ENCODE measurements at places on chromosomes 3 and 15.

DNA sequence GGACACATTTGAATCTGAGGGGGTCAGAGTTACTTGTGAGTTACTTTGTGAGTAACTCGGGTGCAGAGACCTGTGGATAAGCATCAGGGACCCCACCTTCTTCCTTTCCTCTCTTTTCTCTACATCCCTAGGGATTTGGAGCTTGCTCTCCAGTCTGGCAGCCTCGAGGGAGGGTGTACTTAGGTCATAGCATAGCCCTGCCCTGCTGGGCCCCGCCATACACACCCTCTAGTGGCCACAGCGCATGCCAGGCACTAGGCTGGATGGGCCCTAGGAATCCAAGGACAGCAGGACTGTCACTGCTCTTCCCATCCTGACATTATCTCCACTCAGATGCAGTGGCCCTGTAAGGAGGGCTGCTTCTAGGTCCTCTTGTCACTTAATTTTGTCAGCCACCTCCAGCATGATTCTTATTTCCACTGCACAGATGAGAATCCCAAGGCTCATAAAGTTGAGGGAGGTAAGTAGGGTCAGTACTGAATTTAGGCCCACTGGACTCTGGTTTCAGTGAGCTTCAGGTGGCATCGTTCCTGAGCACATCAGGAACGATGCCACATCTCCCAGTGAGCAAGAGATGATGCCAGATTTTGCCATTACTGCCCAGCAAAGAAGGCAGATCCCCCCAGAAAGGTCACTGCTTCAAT is 3.6 kb upstream of the SMAD6 start:
- DNase-seq = peak; percentile 60

DNA sequence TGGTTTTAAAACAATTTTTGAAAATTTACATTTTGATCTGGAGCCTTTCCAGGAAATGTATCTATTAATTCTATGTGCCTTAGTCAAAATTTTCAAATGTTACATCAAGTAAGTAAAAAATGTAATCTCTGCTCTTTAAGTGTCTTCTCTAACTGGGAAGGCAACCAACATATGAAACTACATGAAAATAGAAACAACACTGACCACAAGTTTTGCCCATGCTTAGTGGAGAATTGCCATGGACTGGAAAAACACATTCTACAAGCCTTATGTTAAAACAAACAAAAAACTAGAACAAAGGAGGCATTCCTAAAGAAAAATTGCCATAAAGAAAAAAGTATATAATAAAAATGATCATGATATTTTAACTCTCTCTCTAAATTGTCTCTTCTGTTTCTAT is 75.9 kb upstream of the SPRED1 start:
- no peak for DNase-seq

DNA sequence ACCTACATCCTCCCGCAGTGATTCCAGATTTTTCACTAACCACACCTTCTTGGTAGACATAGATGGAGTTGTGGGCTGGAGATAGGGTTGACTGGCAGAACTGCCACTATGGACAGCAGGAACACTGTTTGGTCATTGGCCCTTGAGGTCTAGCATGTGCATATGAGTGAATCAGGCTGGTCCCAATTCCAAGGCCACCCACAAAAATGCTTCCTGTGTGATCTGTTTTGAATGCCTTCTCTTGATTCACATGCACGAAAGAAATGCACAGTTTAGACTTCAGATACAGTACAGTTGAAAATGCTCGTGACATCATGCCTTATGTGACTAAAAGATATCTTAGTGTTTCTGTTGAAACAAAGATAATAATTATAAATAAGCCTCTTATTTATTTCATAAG is 285.8 kb upstream of the SEMA6D start:
- peak; percentile 58 for DNase-seq

- DNase-seq = peak; percentile 44
Measured at GRCh38 chr15:81308260-81308659, 15.7 kb downstream of the STARD5 start.

DNA sequence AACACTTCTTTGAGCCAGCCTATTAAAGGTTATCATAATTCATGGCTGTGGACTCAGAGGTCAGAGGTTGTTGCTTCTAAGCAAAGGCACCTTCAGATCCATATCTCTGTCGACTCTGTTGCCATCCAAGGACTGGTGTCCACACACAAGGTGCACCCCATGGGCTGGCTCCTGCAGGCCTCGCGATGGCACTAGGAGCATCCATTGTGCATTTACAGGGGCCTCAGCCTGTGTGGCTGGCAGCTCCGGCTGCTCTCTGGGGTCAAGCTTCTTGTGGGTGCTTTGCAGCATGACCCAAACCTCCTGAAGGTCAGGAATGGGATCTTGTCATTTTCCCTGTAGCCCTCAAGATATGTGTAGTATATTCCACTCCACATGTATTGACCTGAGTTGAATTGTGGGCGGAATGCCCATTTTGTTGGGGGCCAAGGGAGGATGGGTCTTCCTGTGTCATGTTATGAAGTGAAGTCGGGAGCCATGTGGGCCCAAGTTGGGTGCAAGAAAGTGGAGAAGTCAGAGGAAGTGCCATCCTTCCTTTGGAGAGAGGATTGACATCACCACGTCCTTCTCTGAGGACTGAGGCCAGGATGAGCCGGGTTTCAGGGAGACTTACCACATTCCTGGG is 43.9 kb downstream of the CHDH start:
- DNase-seq = no peak

- no peak for DNase-seq
Measured at GRCh38 chr3:196489747-196490146, 13.8 kb downstream of the RNF168 start.

DNA sequence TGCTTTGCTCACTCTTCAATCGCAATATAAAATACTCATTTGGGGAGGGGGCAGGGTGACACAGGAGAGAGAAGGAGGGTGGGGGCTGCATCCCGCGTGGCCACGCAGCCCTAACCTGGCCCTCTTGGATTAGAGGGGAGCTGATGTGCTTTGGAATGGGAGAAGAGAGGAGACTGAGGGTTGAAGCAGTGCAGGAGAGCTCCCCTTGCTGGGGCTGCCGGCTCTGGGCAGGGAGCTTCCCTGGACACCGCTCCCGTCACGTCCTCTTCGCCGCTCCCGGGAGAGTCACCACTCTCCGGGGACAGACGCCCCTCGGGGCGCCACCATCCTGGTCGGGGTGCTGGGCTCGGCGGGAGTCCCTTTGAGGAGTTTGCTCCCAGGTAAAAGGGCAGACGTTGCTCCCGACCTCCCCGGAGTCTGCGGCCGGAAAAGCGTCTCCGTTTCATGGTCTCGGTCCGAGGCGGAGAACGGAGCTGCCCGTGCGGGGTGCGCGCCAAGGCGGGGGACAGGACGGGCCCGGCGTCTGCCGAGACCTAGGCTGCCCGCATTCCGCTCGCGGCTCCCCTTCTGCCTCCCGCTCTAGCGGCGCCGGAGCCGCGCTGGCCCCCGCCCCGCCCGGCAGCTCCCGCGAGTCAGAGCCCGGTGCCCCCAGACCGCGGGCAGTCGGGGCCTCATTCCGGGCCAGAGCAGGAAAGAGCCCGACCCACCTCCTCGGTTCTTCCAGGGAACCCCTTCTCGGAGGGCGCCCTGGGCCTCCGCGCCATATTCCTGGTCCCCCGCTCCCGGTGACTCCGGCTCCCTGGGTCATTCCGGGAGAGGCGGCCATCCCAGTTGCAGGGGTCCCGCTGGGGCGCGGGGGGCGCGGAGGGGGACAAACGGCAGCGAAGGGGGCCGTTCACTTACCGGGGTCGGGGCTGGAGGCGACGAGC is 603 bp downstream of the SLC7A14 start:
- no peak for DNase-seq

- DNase-seq = no peak
Measured at GRCh38 chr3:147385059-147386012, 21.0 kb downstream of the ZIC4 start.

- peak; percentile 85 for DNase-seq
Measured at GRCh38 chr3:194472290-194472920, 14.4 kb downstream of the ATP13A3 start.

GRCh38 chr3:115156046-115156654 is 9.1 kb upstream of the ZBTB20 start:
- DNase-seq = no peak

GRCh38 chr15:47434596-47434995 is 282.7 kb upstream of the SEMA6D start:
- DNase-seq = peak; percentile 24

DNA sequence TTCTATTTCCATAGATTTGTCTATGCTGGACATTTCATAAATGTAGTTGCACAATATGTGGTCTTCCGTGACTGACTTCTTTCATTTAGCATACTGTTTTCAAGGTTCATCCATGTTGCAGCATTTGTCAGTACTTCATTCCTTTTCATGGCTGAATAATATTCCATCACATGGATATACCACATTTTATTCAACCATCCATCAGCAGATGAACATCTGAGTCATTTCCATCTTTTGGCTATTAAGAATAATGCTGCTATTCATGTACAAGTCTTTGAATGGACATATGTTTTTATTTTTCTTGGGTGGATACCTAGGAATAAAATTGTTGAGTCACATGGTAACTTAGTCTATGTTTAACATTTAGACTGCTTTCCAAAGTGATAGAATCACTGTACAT is 99.3 kb upstream of the RAD18 start:
- peak; percentile 12 for DNase-seq

- no peak for DNase-seq
Measured at GRCh38 chr3:106329521-106329920, 460.7 kb upstream of the CBLB start.

GRCh38 chr3:115165266-115165665 is 18.2 kb upstream of the ZBTB20 start:
- DNase-seq = no peak

GRCh38 chr3:53712817-53713388 is 133.3 kb downstream of the CHDH start:
- no peak for DNase-seq

DNA sequence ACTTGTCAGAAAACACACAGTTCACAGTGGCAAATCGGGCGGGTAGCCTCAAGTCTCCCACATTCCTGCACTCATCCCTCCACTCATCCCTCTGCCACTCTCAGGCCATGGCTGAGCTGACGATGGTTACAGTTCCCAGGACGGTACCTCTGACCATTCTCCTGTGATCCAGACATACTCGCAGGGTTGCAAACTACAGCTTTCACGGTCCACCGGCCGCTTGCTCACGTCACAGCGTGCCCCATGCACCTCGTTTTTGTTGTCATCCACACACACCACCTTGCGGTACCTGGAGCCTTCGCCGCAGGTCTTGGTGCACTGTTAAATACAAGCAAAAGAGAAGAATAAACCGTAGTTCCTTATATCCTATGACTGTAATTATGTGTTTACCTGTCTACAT is 137.1 kb downstream of the ADAMTS9 start:
- no peak for DNase-seq

DNA sequence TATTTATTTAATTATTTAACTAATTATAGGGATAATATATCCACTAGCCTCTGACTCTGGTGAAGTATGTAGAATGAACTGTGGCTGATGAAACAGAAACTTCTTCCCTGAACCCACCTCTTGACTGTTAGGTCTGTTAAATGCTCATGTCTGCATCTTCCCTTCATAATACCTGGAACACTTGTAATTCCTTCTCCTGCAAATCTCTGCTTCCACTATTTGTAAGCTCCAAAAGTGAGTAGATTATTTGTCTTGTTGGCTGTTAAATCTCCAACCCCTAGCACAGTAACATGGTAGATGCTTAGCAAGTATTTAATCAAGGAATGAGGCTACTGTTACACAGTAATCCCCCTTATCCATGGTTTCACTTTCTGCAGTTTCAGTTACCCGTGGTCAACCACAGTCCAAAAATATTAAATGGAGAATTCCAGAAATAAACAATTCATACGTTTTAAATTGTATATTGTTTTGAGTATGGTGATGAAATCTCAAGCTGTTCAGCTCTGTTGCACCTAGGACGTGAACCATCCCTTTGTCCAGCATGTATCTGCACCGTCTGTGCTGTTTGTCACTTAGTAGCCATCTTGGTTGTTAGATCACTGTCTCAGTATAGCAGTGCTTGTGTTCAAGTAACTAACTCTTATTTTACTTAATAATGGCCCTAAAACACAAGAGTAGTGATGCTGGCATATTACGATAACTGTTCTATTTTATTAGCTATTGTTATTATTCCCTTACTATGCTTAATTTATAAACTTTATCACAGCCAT is 5.7 kb downstream of the TTBK2 start:
- DNase-seq = no peak

GRCh38 chr15:54387799-54388198 is 409.6 kb downstream of the UNC13C start:
- no peak for DNase-seq

DNA sequence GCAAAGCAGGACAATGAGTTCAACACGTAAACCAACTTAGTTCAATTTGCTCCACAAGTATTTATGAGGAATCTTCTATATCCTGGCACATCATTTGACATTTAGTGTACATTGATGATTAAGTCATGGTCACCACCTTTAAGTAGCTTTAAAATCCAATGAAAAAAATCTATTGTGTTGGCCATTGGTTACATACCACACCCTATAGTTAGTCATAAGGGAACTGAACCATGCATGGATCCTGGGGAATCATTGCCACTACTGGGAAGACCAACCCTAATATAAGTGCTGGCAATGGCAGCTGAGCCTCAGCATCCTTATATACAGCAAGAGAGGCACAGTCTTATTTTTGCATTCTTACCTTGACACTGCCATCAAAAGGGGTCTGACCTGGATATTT is 502.5 kb downstream of the MECOM start:
- DNase-seq = no peak

GRCh38 chr3:159796744-159797143 is 191.9 kb upstream of the IL12A start:
- DNase-seq = peak; percentile 84

DNA sequence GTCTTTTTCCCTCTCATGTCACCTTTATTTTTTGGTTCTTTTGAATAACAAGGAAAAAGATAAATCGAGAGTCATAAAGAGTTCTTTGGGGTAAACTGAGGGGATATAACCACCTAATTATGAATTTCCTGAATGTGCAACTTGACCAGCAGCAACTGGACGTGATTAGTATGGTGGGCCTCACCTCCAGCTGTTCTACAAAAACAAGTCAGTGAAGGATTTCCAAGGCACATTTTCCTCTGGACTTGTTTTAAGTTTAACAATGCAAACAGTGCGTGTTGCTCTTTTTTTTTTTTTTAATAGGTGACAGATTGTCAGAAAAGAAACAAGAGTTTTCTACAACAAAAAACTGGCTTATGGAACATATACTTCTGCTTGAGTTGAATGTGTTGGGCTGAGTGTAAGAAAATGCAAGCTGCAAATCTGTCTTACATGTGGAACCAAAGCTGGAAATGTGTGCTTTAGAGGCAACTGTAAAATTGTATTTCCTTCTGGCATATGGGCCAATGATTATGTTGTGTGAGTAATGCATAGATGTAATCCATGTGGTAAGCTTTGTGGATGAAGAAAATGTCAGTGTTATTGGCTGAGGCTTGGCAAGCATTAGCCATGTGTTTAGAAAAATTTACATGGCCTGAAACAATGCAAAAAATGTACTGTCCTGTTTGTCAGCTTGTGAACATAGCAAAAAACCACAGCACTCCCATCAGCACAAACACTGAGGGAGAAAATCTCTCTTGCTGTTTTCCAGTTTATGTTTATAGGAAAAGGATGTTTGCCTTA is 44.5 kb upstream of the FNDC3B start:
- DNase-seq = peak; percentile 94
